CD4-positive, alpha-beta T cell treated with Interleukin-6 at 100 ng/mL for 8 hours (primary cell): ENCODE measurements at places on chromosomes 1 and 21.

GRCh38 chr1:44532567-44532944 is 127.5 kb downstream of the RNF220 start:
- DNase-seq, result no peak

GRCh38 chr1:229076195-229076594 is 194.7 kb upstream of the RAB4A start:
- DNase-seq, result no peak

DNA sequence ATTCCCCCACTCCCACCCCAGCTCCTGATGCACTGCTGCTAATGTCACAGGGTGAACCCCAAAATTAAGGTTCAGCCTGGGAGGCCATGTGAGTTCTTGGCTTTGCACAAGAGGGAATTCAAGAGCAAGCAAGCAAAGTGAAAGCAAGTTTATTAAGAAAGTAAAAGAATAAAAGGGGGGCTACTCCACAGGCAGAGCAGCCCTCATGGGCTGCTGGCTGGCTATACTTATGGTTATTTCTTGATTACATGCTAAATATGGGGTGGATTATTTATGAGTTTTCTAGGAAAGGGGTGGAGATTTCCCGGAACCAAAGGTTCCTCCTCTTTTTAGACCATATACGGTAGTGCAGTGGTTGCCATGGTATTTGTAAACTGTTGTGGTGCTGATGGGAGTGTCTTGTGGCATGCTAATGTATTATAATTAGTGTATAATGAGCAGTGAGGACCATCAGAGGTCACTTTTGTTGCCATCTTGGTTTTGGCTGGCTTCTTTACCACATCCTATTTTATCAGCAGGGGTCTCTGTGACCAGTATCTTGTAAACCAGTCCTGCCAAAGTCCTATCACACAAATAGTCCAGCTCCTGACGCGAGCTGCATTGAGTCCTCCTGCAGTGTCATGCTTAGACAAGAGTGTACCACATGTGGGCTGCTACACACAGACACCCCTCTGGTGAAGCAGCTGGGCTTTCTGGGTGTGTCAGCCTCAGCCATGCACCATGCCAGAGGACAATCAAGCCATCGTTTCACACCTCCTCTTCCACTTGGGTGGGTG is 46.4 kb upstream of the CSF1 start:
- DNase-seq, result no peak

DNA sequence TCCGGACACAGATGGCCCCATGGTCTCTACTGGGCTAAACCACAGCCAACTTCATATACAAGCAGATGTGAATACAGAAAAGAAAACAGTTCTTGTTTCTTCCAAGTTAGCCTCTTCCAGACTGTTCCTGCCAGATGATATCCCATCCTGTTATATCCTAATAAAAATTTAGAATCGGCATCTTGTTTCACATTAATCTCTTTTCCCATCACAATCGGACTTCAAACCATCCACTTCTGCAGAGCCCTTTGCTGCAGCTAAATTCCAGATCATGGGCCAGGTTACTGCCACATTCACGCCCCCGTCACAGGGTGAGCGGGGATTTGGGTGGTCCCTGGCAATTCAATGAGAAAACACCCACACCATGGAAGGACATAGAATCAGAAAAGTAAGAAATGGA is 57.2 kb downstream of the NPHP4 start:
- DNase-seq, result no peak

GRCh38 chr1:182684116-182684828 is at the start of gene RGS8:
TSS of gene RGS8 (minus strand) at chr1:182684587. CDS start at chr1:182669649, 14,938 bp downstream.
- no peak for DNase-seq

DNA sequence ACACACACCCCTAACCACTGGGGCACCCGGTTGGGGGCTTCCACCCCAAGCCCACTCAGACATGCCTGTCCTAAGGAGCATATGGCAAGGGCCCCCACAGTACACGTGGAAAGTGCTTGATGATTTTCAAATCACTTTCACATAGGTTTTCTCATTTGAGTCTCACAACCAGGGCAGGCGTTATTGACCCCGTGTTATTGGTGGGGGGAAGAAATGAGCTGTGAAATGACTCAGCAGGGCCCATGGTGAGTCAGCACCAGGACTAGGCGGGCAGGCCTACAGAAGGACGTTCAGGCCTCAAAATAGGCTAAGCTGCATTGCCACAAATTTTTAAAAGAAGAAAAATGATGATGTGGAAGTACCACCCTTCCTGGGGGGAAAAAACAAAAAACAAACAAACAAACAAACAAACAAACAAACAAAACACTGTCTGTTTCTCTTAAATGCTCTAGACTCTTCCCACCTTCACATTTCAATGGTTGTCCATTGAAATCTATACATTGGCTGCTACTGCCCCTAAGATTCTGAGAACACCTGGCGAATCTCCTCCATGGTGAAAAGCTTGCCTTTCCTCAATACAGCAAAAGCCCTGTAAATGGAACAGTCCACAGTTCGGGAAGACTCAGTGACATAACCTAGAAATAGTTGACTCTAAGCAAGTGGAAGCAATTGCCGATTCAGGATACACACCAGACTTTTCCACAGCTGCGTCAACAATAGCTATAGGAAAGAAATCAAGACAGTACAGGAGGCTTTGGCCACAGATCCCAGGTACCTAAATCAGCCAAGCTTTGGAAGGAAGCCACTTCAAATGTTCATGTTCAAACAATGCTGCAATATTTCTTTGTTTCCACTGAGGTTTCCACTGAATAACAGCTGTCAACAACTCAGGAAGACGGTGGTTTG is 234.7 kb downstream of the TOMM20 start:
- DNase-seq, result no peak

GRCh38 chr1:51168266-51168845 is 66.3 kb downstream of the C1orf185 start:
- no peak for DNase-seq

DNA sequence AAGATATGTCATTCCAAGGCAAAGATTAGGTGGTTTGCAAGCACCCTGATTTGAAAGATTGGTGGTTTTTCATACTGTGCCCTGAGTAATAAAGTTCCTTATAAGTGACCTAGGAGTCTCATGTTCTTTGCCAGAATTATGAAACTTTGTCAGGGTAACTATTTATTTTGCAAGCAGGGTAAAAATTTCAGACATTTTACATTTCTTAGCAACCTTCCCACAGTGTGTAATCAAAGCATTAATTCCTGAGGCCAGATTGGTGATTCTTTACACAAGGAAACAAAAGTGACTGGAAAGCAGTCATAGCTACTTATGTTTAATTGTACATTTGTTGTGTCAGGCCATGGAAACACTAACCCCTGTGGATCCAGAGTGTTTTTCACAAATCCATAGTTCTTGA is 998.0 kb upstream of the B3GALT2 start:
- no peak for DNase-seq

- no peak for DNase-seq
These were observed 1.2 kb upstream of the SLC25A33 start for GRCh38 chr1:9537863-9538668.

GRCh38 chr1:94070865-94071264 is 50.1 kb downstream of the ABCA4 start:
- no peak for DNase-seq

GRCh38 chr1:35454176-35454575 is 103.0 kb downstream of the KIAA0319L start:
- no peak for DNase-seq

DNA sequence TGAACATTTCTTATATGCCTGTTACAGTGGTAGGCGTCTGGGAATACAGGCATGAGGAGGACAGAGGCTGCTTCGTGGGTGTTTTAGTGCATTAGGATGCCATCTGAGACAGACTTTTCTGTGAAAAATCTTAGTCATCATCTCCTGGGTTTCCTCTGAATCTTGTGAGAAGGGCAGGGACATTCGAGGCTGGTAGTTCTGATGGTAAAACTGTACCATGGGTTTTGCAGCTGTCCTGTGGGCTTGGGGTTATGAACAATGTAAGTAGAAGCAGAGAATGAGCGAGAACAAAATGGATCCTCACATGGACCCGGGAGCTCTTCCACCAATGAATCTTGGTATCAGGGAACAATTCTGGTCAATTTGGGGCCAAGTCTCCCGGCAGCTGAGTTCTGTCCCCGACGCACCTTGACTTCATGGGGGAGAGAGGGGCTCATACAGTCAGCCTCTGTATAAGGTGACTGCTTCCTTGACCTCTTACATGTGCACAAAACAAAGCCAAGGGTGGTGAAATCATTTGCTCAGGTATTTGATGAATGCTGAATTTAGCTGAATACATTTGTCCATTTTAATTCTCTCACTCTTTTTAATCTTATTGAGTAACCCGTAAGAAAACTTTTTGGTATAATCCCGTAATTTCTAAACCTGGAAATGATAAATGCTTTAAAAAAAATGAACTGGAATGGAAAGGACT is 63.6 kb upstream of the ERRFI1 start:
- DNase-seq, result no peak

- no peak for DNase-seq
These were observed 18.7 kb upstream of the SAMD13 start for GRCh38 chr1:84282780-84283333.

- DNase-seq, result no peak
These were observed 6.4 kb downstream of the METTL13 start for GRCh38 chr1:171787686-171788480.

DNA sequence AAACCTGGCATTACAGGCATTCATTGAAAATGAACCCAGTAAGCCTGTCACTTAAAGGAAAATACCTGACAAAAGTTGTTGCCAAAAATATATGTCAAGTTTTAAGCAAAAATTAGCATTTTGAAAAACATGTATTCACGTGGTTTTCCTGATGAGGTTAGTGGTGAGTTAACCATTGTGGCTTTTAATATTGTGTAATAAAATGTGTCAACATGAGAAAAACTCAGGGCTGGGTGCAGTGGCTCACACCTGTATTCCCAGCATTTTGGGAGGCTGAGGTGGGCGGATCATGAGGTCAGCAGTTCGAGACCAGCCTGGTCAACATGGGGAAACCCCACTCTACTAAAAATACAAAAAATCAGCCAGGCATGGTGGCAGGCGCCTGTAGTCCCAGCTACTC is 731.4 kb downstream of the KCNT2 start:
- no peak for DNase-seq

- DNase-seq, result no peak
These were observed 337.3 kb downstream of the PRDM2 start for GRCh38 chr1:14037101-14037847.

DNA sequence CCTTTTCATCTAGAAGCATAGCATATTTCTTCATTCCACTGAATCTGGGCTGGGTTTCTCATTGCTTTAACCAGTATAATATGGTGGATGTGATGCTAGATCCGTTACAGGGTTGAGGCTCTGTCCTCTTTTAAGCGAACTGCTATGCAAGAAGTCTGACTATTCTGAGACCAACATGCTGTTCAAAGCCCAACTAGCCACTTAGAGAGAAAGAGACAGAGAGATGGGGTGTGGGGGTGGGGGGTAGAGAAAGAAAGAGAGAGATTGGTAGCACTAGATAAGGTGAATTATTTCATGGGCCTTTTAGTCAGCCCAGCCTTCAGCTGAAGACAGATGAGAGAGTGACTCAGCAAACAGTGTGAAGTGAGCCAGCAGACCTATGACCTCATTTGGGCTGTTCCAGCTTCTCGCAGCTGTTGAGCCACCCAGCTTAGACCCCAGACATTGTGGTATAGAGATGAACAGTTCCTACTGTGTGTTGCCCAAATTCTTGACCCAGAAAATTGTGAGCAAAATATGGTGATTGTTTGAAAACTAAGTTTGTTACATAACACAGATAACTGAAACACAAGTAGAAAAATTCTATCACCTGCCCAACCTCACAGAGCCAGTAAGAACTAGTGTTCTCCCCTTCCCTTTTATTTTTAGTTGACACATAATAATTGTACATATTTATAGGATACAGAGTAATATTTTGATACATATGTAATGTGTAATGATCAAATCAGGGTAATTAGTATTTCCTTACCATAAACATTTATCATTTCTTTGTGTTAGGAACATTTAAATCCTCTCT is 40.7 kb upstream of the PRKACB start:
- no peak for DNase-seq

DNA sequence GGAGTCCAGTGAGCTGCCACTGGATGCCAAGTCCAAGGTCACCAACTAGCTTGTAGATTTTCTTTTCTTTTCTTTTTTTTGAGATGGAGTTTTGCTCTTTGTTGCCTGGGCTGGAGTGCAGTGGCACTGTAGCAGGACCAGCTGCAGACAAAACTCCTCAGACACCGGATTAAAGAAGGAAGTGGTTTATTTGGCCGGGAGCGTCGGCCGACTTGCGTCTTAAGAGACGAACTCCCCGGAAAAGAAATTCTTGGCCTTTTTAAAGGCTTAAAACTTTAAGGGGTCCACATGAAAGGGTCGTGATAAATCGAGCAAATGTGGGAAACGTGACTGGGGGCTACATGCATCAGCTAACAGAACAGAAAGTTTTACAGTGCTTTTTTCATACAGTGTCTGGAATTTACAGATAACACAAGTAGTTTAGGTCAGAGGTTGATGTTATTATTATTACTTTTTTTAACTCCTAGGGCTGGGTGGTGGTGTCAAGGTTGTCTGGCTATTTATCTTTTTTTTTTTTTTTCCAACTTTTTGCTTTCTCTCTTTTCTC is 36.4 kb upstream of the CFAP126 start:
- no peak for DNase-seq

DNA sequence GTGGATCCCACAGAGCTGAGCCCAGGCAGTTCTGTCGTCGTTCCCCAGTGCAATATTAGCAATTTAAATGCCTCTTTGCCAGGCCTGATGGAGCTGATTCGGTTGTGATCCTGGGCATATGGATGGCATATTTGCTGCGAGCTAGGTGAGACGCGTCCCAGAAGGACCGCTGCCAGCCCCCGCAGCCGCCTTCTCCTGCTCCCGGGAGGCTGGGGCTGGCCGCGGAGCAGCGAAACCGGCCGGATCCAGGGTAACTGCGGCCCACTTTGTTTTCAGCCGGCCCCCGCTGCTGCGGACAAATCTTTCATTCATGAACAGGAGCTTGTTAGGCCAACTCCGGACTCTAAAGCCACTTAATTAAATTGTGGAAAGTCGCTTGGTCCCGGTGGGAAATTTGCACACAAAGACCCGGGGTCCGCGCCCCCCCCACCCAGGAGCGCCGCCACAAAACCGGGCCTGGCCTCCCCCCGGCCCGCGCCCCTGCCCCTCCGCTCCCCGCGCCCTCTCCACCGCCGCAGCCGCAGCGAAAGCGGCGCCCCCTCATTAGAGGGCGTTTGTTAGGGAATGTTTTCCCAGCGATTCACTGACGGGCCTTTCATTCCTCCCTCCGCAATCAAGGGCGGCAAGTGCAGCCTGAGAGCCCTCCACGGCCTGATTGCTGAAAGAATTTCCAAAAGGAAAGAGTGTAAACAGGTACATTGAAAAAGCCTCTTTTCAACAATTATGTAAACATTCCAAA is 383.3 kb downstream of the RRAGC start:
- no peak for DNase-seq

- no peak for DNase-seq
These were observed 21.3 kb downstream of the BACE2 start for GRCh38 chr21:41189150-41189745.

- DNase-seq, result no peak
These were observed 27.7 kb downstream of the UBE2U start for GRCh38 chr1:64231153-64231552.

- DNase-seq, result no peak
These were observed 242.4 kb upstream of the LYPLAL1 start for GRCh38 chr1:218931324-218931723.
